ENCODE measurements at places on chromosomes 16 and 17.

GRCh38 chr17:50189550-50190292, 11.7 kb downstream of the COL1A1 start:
- no peak overlapping the region for H3K4me3 ChIP-seq
- no peak for DNase-seq
- peaks cover 22% of the 10 kb centered on the region for H3K27me3 ChIP-seq
- no peaks in the 10 kb centered on the region for H3K36me3 ChIP-seq
- H3K27ac ChIP-seq, result no peak overlapping the region
- H3K4me1 ChIP-seq, result no peaks in the 10 kb centered on the region

DNA sequence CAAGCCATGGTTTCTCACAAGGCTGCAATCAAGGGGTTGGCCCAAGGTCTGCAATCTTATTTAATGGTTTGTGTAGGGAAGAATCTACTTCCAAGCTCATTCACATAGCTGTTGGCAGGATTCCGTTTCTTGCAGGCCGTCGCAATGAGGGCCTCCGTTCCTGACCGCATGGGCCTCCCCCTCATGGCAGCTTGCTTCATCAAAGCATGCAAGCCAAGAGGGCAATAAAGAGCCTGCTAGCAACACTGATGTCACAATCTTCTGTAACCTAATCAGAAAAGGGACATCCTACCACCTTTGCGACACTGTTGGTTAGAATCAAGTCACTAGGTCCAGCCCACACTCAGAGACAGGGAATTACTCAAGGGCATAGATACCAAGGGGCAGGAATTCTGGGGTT, 95.5 kb downstream of the CCT6B start:
- H3K36me3 ChIP-seq, result no peaks in the 10 kb centered on the region
- H3K4me1 ChIP-seq, result no peaks in the 10 kb centered on the region
- DNase-seq, result no peak
- H3K4me3 ChIP-seq, result no peak overlapping the region

- peaks cover 21% of the 10 kb centered on the region for H3K36me3 ChIP-seq
- peak overlapping the region; percentile 37 for H3K4me3 ChIP-seq
- peaks cover 65% of the 10 kb centered on the region for H3K4me1 ChIP-seq
- no peaks in the 10 kb centered on the region for H3K27me3 ChIP-seq
Observed at GRCh38 chr17:40531051-40531991, 29.9 kb upstream of the TNS4 start.

GRCh38 chr16:13110124-13110796, 208.9 kb downstream of the SHISA9 start:
- H3K27me3 ChIP-seq, result no peaks in the 10 kb centered on the region
- H3K36me3 ChIP-seq, result no peaks in the 10 kb centered on the region
- H3K4me1 ChIP-seq, result no peaks in the 10 kb centered on the region
- no peak overlapping the region for H3K27ac ChIP-seq

DNA sequence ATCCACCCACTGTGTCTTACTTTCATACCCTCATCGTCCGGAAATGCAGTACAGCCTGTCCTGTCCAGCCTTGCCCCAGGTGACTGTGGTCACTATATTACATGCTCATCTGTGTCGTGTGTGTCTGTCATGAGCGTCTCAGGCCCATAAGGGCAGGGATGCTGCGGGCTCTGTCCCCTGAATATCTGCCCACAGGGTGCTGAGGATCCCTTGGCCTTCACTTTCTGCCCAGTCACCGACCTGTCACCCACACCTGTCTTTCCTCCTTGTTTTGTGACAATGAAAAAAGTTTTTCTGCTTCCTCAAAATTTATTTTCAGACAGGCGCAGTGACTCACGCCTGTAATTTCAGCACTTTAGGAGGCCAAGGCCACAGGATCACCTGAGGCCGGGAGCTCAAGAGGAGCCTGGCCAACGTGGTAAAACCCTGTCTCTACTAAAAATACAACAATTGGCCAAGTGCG, 1.4 kb upstream of the CTRB1 start:
- peaks cover 6% of the 10 kb centered on the region for H3K36me3 ChIP-seq
- H3K27me3 ChIP-seq, result no peaks in the 10 kb centered on the region
- no peak overlapping the region for H3K4me3 ChIP-seq
- no peak for DNase-seq

Data from effector memory CD8-positive, alpha-beta T cell (primary cell).